CD4-positive, alpha-beta T cell treated with Interleukin-17A for 1 hour (primary cell): ENCODE measurements at places on chromosomes 5 and 9.

GRCh38 chr9:69455311-69455710, 130.3 kb downstream of the ENTREP1 start:
- DNase-seq = no peak

DNA sequence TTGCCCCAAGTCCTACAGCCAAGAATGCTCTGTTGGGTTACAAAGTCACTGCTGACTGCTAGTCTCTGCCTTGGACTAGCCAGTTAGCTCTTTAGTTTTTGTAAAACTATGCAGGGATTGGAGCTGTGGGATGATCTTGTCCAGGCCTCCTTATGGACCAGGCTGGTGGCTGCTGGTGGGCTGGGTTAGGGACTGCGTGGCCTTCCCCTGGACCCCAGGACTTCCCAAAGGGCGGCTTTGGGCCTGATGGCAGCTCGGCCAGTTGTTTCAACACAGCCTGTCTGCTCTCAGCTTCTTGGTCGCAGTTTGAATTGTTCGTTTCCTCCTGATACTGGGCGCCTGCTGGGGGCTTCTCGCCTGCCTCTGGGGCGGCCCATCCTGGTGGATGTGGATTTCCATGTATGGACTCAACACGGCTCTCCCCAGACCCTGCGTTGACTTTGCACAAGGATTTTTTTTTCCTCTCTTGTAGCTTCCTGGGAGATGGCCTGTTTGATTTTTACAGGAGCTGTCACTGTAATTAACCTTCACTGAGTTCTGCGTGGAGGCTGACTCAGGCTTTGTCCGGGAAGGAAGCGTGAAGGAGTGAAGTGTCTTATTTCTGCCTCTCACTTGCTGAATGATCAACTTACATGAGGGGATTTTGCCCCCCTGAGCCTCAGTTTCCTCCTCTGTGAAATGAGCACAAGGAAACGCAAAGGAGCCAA, 91.9 kb upstream of the NEURL1B start:
- no peak for DNase-seq

DNA sequence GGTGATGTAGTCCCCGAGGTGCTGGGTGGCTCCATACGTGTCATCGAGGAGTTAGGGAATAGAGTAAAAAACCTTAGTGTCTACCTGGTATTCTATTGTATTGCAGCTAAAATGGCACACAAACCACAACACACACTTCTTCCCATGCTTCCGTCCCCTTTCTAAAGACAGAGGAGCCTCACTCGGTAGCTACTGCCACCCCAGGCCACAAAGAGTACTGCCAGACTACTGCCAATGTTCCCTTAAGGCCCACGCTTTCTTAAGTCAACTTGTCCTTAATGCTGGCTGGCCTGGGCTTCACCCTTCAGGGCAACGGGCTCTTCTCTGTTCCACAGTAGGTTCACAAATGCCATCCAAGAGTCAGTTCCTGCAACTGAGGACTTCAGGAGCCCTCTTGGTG, 673.0 kb downstream of the ELAVL2 start:
- DNase-seq = no peak

- no peak for DNase-seq
These were observed 16.9 kb downstream of the ADAMTSL1 start for GRCh38 chr9:18490641-18491370.

GRCh38 chr5:78858364-78858763, 126.7 kb downstream of the ARSB start:
- DNase-seq = no peak

DNA sequence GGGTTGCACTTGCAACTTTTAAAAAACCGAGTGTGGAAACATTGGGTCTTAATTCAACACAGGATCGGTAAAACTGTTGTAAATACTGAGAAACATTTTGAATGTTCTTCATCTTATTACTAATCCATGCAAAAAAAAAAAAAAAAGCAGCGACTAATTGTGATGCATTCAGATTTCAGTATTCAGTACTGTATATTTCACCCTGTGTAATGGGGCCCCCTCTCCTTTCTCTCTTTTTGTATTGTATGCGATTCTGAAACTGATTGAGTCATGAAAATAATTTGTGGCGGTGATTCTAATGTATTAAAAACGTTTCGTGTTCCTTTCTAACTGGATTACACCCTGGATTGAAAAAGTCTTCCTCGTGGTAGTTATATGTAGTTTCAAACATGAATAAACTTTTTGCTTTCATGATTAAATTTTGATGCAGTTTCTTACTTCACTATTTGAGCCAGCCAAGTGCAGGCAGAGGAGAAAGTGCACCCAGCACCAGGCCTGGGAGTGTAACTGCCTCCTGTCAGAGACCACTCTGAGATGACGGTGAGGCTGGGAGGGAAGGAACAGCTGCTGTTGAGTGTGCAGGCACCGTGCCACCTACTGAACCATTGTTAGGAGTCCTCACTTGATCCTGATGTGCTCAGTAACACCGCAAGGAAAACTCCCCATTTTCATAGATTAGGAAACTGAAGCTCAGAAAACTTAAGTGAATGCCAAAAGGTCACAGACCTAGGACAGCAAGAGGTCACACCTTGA, 220.0 kb downstream of the PBX3 start:
- no peak for DNase-seq

DNA sequence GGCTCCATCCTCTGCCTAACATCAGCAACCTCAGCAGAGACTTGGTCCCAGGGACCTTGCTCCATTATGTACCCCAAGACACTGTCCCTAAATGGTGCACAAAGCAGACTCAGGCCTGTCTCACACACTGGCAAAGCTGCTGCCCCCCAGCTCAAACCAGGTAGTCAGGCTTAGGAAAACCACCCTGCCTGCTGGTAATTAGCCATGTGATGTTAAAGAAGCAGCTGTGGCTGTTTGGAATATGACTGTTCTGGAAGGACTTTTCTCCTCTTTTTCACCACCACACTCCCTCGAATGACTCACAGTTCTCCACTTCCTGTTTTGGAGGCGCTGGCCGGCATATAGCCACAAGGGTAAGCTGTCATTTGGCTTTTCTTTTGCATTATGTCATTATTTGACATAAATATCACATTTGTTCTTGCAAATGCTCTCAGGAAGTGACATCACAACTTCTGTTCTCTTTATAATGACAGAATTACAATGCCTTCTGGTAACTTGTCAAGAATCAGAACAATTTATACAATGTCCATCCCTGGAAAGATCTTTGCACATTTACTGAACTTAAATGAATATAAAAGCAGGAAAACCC, 113.9 kb downstream of the SUSD1 start:
- DNase-seq = peak; percentile 51

- no peak for DNase-seq
These were observed 780.7 kb downstream of the NR2F1-AS1 start for GRCh38 chr5:92800365-92800764.

- peak; percentile 16 for DNase-seq
These were observed 2.0 kb upstream of the C1QTNF3 start for GRCh38 chr5:34045023-34045422.

- no peak for DNase-seq
These were observed 355 bp downstream of the TLE4 start for GRCh38 chr9:79572032-79572607.

DNA sequence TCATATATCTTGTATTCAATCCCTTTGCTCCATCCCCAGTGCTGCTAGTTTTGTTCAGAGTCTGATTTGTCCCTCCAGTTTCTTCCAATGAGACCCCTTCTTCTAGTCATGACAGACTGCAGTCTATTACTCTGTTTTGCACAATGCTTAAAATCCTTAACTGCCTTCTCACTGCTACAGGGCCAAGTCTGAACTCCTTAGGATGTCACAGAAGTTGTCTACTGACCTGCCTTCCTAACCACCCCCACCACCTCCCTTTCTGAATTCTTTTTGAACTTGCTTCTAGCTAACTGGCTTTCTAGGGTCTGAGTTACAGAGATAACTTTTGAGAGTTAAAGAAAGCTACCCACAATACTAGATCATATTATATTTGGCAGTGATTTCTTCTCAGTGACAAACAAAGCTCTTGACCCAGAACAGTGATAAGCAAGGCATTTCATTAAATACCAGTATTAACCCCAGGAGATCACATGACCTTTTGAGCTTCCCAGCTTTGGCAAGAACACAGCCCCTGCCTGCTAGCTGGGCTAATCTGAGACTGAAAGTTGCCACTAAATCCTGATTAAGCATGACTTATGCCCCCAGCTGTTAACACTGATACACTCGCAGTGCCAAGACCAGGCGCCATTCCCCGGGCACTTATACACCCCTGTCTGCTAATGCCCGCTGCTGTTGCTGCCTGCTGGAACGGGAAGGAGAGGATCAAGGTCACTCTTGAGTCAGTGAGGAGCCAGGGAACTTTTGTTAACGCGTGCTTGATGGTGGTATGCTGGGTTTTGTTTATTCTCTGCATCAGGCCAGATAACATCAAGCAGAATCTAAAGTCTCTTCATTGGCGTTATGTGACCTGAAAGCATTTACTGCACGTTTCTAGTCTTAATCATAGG, 36.4 kb upstream of the ADAMTSL1 start:
- no peak for DNase-seq

- no peak for DNase-seq
These were observed 32.1 kb downstream of the HSPA4 start for GRCh38 chr5:133083901-133084300.

- no peak for DNase-seq
These were observed 39.4 kb downstream of the KLF9 start for GRCh38 chr9:70374962-70375618.

DNA sequence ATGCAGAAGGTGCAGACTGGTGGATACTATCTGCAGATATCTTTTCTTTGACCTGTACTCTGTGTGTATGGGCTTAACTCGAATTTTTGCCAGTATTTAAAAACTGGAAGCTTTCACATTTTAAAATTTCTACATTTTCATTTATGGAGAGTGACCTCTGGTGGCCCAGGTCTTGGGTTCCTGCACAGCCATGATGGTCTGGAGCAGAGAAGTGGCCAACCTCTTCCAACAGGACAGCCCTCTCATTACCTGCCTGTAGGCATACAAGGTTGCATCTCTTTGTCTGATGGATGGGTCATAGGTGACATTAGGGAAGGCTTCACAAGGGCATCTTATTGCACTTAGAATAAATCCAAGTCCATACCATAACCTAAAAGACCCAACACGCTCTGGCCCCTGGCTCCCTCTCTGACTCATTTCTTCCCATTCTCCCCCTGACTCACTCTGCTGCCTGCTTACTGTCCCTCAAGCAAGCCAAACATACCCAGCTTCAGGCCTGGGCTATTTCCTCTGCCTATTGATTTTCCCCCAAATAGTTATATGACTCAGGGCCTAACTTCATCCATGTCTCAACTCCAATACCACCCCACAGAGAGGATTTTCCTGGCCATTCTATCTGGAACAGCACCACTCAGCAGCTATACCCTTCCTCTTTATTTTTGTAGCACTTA, 113.3 kb upstream of the SLC1A3 start:
- no peak for DNase-seq

GRCh38 chr9:77999231-77999631, 32.4 kb downstream of the GNAQ start:
- no peak for DNase-seq

GRCh38 chr5:76527685-76528161, 95.5 kb downstream of the F2RL2 start:
- no peak for DNase-seq

- DNase-seq = no peak
These were observed 23.6 kb downstream of the SREK1IP1 start for GRCh38 chr5:64744914-64745313.

DNA sequence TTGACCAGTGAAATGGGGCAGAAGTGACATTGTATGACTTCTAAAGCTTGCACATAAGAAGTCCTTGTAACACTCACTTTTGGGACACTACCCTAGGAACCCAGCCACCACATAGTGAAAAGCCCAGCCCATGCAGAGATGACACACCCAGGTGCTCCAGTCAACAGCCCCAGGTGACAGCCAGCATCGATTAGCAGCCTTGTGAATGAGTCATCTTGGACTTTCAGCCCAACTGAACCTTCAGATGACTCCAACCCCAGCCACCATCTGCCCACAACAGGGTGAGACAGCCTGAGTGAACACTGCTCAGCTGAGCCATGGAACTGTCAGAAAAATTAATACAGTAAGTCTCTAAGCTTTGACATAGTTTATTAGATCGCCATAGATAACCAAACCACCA, 458.6 kb downstream of the ZSWIM6 start:
- DNase-seq = no peak

DNA sequence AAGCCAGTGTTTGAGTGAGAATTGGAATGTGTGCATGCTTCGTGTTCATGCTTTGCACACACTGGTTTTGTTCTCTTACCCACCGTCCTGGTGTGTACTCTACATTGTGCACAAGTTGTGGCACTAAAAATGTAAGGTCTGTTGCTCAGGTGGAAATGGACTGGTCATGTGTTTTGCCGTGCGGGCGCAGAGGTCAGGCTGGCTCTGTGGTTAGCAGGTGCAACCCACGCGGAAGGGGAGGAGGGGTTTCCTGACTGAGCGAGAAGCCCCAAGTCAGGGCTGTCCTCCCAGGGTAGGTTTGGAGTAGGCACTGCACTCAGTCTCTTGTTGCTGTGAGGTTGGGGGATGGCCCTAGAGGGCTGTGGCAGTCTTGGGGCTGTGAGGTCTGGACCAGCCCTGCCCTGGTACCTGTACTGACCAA, 86.6 kb downstream of the EHMT1 start:
- DNase-seq = peak; percentile 45

GRCh38 chr9:89664896-89665329, 60.1 kb downstream of the GADD45G start:
- DNase-seq = no peak

GRCh38 chr5:172740428-172741205, 30.4 kb downstream of the DUSP1 start:
- no peak for DNase-seq

- DNase-seq = no peak
These were observed 8.5 kb downstream of the SPINK9 start for GRCh38 chr5:148343603-148344487.

DNA sequence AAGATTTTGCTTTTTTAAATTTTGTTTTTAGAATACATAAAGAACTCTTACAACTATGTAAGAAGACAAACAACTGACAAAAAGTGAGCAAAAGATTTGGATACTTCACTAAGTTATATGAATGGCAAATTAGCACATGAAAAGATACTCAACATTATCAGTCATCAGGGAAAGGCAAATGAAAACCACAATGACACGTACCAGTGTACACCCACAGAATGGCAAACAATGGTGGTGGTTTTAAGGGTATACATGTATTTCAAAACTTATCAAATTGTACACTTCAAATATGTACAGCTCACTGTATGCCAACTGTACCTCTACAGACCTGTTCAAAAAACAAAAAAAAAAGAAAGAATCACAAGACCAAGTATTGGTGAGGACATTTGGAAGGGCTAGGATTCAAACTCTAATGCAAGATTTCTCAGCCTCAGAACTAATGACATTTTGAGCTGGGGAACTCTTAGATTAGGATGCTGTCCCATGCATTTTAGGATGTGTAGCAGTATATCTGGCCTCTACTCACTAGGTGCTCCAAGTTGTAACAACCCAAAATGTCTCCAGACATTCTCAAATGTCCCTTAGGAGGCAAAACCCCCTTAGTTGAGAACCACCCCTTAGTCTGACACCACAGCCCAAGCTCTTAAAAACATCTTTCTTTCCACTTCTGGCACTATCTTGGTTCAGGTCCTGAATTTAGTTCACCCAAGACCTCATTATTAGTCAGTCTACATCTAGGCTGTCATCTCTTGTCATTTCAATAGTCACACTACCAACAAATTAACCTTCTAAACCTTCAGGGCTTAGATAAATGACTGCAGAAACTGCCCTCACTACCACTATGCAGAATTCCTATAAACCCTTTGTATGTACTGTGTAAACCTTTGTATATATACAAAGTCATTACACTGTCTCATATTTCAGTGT, 9.7 kb downstream of the SCAI start:
- DNase-seq = no peak
